ENCODE measurements at places on chromosomes 2 and 18.

GRCh38 chr2:142868229-142868762 is 9.2 kb upstream of the KYNU start:
- no peak for DNase-seq

DNA sequence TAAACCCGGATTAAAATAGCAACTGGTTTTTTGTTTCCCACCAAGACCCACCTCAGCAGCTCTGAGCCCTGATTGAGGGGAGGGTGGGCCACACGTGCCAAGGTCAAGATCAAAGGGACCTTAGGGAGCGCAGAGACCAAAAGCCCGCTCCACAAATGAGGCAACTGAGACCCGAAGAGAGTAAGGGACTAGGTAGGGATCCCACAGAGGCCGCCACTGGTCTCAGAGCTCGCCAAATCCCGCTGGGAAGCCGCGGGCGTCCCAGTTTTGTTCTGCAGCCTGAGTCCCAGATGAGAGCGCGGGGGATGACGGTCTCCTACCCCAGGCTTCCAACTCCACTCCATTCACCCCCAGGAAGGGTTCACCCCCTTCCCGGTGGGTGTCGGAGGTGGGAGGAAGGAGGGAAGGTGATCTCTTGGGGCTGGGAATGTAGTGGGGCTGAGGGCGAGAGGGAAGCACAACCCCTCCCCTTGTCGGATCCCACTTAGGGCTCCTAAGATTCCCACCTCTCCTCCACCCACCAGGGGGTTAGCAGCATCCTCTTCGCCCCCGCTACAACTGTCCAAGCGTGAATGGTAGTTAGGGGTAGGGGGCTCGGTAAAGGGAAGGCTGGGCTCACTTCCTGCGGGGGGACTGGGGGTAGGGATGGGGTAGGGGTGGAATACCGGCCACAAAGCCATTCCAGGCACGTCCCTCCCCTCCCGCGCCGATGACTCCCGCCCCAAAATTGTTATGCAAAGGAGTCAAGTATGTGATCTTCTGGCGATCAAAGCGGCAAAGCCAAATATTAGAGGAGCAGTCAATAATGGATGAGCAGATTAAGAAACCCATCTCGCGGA is 7.3 kb upstream of the EN1 start:
- DNase-seq: no peak

- DNase-seq: no peak
Measured at GRCh38 chr2:96247896-96248295, 17.9 kb downstream of the TMEM127 start.

GRCh38 chr18:13620206-13620672 is 106.1 kb downstream of the FAM210A start:
- no peak for DNase-seq

DNA sequence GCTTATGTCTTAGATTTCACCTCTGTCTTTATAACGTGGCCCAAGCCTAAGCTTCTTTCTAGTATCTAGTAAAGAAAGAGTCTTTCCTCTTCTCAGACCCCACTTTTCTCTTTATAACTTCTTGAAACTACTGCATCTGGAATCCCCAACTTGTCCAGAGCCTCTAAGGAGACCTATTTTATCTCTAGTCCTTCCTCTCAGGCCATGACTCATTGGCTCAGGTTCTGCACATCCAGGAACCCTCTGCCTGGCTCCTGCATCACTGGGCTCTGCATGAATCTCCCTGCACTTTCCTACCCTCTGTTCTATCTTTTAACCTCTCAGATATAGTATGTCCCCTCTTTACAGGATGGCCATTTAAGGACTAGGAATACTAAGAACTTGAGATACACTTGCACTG is 124.7 kb downstream of the DNAH6 start:
- DNase-seq: no peak

GRCh38 chr2:171411791-171412483 is 21.9 kb downstream of the METTL8 start:
- no peak for DNase-seq

GRCh38 chr2:197804758-197805714 is 643 bp downstream of the PLCL1 start:
- DNase-seq: no peak

- no peak for DNase-seq
Measured at GRCh38 chr2:107235491-107236254, 349.7 kb upstream of the ST6GAL2 start.

DNA sequence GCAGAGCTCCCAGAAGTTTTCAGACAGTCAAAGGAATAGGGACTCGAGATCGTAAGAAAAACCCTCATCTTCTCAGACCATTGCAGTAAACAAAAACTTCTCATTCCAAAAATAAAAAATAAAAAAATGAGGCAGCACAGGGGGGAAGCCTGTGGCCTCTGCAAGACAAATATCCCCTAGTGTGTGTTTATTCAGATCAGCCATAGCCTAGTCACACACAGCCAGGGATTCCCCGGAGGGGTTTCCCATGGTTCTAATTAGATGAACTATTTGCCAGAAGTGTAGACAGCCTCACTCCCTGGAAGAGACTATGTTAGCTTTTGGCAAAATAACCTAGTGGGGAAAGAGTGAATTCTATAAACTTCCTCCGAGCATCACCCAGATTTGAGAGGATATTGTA is 122.9 kb upstream of the KLF7 start:
- DNase-seq: no peak

GRCh38 chr2:71614976-71615766 is 161.8 kb downstream of the DYSF start:
- no peak for DNase-seq

DNA sequence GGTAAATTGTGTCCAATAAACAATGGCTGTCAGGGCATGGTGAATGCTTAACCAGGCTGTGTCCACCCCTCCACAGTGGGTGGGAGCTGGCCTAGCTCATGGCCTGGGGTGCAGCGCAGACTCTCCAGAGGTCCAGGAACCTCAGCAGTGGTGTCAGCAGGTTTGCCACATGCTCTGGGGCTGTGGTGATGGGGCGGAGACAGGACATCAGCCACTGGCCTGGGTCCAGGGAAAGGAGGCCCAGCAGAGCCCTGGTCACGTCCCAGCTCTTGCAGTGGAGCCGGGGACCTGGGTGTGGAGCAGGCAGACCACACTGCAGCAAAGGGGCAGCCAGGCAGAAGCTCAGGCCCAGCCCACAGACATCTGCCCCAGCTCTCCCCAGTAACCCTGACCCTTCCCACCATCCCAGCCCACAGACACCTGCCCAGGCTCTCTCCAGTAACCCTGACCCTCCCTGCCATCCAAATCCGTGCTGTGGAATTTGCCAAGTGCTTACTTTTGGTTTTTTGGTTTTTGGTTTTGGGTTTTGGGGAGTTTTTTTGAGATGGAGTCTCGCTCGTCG is 13.8 kb upstream of the KIF1A start:
- no peak for DNase-seq

GRCh38 chr18:77859634-77860033 is 610.0 kb downstream of the GALR1 start:
- DNase-seq: no peak

Measured in COLO829 (cell line).